Stimulated activated CD4-positive, alpha-beta T cell treated with anti-CD3 and anti-CD28 coated beads, Interleukin-15, amount 100 ng/mL, for 48 hours (primary cell): ENCODE measurements at places on chromosomes 13 and 19.

DNA sequence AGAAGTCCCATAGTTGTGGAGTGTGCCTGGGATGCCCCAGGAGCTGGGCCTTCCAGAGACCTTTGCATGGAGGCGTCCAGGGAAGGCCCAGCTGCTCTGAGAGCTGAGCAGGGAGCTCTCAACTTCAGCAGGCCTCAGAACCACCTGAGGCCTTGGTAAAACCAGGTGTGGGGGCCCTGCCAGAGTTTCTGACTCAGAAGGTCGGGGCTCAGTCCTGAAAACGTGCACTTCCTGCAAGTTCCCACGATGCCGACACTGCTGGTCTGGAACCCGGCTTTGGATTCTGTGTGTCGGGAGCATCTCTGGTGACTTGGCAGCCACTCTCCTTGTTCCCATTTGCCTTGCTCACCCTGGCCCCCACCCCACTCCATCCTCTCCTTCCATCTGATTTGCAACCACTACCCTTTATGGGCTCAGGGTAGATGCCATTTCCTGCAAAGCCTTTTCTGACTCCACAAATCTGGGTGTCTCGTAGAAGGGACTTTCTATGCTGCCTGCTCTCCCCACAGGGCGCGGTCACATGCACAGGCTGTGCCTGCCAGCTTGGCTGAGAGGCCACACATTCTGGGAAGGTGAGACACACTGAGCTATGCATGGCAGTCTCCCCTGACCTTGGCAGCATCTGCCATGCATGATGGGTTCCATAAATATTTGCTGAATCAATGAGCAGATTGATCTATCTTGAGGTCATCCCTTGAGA is 244.7 kb downstream of the COL4A1 start:
- no peak for DNase-seq

GRCh38 chr13:27026396-27026795 is 145.2 kb downstream of the USP12 start:
- no peak for DNase-seq

- DNase-seq, result no peak
These were observed 18.0 kb upstream of the CD70 start for GRCh38 chr19:6608940-6609339.

- DNase-seq, result no peak
These were observed 7.9 kb upstream of the SERTAD3 start for GRCh38 chr19:40452016-40452415.

GRCh38 chr19:13849991-13850909 is 26.7 kb upstream of the NANOS3 start:
- no peak for DNase-seq

DNA sequence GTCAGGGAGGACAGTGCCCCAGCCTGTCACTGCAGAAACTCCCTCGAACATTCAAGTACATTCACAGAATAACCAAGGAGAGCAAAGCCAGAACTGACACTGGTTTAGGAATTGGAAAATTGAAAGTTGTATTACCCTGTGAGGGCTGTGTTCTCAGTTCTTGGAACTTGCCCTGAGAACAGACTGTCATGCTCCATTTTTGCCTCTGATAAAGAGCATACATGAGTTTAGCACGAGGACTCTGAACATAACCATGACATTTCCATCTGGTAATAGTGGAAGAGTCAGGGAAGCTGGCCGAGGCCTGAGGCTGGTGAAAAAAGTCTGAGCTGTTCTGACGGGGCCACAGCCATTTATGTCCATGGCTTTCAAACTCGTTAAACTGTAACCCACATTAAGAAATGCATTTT is 15.2 kb upstream of the SLC25A30 start:
- no peak for DNase-seq

GRCh38 chr13:58960888-58961287 is 1202.8 kb downstream of the DIAPH3 start:
- DNase-seq, result no peak

DNA sequence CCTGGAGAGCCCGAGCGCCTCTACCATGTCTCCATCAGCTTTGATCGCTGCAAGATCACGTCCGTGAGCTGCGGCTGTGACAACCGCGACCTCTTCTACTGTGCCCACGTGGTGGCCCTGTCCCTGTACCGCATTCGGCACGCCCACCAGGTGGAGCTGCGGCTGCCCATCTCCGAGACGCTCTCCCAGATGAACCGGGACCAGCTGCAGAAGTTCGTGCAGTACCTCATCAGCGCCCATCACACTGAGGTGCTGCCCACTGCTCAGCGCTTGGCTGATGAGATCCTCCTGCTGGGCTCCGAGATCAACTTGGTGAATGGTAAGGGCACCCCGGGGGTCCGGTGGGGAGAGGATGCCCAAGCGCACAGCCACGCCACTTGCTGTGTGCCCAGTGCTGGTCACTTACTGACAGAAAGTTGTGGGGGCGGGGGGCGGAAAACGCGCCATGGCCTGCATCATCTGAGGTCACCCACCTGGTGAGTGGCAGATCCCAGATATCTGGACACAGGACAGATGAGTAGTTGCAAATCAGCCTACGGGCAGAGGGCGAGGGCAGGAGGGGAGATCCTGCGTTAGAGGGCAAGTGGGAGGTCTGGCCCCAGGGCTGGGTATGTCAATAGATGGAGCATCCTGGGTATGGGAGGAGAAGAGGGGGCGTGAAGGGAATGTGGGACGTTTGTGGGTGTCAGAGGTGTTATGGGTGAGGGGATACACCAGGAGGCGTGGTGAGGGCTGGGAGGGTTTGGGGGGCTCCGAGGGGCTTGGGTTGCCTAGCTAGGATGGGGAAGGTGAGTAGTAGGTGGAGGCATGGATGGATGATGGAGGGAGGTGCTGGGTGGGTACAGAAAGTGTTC is 9.8 kb downstream of the ZSWIM4 start:
- no peak for DNase-seq

- no peak for DNase-seq
These were observed 47.5 kb downstream of the DCT start for GRCh38 chr13:94431987-94432386.

- no peak for DNase-seq
These were observed 7.6 kb upstream of the MLLT1 start for GRCh38 chr19:6287269-6287885.

DNA sequence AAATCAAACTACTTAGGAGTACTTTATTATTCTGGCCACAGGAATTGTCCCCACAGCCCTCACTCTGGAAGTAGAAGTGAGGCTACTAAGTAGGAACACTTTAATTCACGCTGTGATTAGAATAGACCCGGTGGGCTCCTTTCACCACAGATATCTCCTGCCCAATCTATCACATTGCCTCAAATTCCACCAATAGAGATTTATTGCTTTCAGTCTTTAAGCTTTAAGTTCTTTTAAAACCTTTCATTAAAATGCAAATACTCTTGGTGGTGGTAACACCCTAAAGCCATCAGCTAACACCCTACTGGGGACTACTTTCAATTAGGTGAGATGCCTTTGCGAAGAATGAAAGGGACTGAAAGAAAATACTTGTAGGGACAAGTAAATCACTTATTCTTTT is 181.9 kb downstream of the DACH1 start:
- DNase-seq, result no peak

GRCh38 chr13:46858163-46858562 is 38.7 kb downstream of the HTR2A start:
- DNase-seq, result no peak

DNA sequence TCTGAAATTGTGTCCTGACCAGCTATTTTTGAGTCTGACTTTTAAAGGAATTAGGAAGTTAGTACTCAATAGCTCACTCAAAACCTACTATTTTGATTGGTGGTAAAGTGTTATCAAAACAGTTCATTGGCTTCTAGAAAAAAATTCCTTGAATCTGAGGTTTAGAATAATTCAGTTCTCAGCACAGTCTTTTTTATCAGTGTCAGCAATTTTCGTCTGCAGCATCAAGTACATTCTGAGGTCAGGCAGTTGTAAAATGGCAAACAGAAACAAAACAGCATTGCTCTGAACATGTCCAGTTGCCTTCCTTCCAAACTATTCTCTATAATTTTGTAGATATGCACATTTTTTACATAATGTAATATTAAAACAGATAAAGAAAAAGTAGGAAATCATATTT is 1644.1 kb downstream of the SLITRK5 start:
- DNase-seq, result no peak

GRCh38 chr19:5071579-5071978 is 102.7 kb downstream of the KDM4B start:
- no peak for DNase-seq

- DNase-seq, result no peak
These were observed 9.9 kb upstream of the NCR1 start for GRCh38 chr19:54896036-54896435.

DNA sequence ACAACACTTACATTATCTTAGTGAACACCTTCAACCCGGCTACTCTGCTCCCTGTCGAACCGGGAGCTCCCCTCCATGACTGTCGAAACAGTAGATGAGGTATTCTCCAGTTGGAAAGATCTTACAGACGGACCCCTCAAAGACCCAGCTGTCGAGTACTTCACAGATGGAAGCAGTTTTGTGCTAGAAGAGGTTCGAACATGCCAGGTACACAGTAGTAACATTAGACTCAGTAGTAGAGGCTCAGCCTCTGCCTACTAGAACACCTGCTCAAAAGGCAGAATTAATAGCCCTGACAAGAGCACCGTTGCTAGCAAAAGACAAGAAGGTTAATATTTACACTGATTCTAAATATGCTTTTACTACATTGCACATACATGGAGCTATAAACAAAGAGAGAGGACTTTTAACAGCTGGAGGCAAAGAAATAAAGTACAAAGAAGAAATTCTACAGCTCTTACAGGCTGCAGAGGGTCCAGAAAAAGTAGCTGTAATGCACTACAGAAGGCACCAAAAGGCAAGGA is 13.6 kb upstream of the SLC15A1 start:
- no peak for DNase-seq

- DNase-seq, result no peak
These were observed 2557.4 kb downstream of the PCDH9 start for GRCh38 chr13:64672751-64673150.

DNA sequence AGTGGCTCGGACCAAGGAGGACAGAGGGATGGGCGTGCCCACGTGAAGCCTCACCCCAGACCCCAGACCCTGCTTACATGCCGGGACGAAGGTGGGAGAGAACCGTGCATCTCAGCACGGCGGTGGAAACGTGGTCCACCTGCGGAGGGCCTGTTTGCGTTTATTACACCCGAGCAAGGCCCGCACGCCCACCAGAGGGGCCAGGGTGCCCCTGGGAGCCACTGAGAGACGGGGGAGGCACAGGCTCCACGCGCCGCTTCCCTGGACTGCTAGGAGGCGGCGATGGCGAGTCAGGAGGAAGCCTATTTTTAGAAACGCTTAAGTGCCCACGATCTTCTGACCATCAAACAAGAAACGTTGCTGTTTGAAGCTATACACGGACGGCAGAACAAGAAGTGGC is 80.7 kb downstream of the ATP11A start:
- no peak for DNase-seq

GRCh38 chr13:61695147-61695546 is 279.5 kb upstream of the PCDH20 start:
- DNase-seq, result no peak

GRCh38 chr19:49413348-49413747 is 9.9 kb downstream of the PTH2 start:
- DNase-seq, result no peak

GRCh38 chr19:57870225-57870624 is 18.6 kb downstream of the ZNF814 start:
- DNase-seq, result no peak

DNA sequence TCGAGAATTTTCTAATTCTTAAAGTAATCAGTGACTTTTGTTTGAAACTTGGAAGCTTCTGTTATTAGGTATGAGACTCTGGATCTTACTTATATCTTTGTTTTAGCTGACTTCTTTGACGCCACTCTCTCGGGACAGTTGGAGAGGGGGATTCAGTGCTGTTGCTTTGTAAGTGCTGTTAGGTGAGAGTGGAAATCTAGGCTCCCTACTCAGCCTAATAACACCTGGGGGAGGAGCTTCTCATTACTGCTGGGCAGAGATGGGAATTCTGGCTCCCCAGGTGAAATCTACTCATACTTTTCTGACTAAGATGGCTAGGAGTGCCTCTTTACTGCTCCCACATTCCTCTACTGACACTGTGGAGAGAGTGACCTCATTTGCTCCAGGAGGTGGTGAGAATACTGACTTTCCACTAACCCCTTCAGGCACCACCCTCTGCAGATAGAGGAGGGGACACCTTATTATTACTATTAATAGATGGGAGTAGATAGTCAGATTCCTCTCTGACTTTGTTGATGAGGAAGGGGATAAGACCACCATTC is 324.9 kb upstream of the SPRY2 start:
- no peak for DNase-seq

GRCh38 chr19:15249972-15250639 is 17.9 kb upstream of the EPHX3 start:
- DNase-seq, result no peak

DNA sequence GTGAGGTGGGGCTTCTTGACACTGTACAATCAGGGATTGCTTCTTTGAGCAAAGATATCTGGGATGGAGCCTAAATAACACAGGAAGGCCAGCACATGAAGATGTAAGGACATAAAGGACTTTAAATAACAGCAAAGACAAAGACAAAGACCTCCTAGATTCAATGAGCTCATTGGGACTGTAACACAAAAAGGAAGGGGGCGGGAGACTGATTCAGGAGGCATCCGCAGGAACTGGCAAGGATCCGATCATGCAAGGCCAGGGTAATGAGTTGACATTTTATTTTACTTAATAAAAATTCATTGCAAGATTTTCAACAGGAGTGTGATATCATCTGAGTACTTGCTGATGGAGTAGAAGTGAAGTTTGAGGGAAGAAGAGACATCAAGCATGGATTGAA is 121.5 kb downstream of the LHFPL6 start:
- DNase-seq, result no peak

- DNase-seq, result no peak
These were observed 3.8 kb downstream of the COMMD6 start for GRCh38 chr13:75533861-75534260.

GRCh38 chr19:35988824-35989223 is 6.2 kb upstream of the SDHAF1 start:
- no peak for DNase-seq

DNA sequence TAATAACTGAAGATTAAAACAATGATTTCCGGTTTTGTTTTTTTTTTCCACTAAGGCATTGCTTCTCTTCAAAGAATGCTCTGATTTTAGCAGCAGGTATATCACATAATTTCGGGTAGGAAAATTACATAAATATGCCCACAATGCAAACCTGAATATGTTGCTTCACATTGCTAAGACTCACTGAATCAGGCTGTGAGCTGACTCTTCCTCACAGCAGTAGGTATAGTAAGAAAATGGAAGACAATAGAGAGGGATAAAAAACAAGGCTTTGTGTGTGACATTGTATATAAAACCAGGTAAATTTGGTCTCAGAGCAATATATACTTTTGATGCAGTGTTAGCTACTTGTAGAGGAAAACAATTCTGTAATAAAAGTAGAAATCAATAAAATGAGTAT is 1355.0 kb downstream of the OLFM4 start:
- no peak for DNase-seq

DNA sequence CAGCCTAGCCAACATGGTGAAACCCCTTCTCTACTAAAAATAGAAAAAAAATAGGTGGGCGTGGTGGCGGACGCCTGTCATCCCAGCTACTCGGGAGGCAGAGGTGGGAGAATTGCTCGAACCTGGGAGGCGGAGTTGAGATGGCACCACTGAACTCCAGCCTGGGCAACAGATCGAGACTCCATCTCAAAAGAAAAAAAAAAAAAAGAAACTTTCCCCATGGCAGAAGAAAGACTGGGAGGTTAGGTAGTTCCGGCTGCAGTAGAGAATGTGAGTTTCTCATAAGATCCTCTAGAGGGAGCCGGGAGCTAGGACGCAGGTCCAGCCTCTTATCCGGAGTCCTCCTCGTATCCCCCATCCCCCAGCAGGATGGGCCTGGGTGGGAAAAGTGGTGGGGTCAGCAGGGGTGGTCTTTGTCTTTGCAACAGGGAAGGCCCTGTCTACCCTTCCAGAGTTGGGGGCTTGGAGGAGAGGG is 13.2 kb upstream of the CREB3L3 start:
- no peak for DNase-seq

- no peak for DNase-seq
These were observed 17.7 kb downstream of the GPC6 start for GRCh38 chr13:93244141-93244917.
